Stimulated activated memory B cell treated with anti-CD40 and anti-IgM and Interleukin-4, amounts not matched to agents 10 μg/mL and 1 μg/mL and 100 μg/mL, for 72 hours (primary cell): ENCODE measurements at places on chromosomes 2 and 18.

- ATAC-seq: no peak
Observed at GRCh38 chr18:59085797-59086196, 53.9 kb upstream of the SEC11C start.

DNA sequence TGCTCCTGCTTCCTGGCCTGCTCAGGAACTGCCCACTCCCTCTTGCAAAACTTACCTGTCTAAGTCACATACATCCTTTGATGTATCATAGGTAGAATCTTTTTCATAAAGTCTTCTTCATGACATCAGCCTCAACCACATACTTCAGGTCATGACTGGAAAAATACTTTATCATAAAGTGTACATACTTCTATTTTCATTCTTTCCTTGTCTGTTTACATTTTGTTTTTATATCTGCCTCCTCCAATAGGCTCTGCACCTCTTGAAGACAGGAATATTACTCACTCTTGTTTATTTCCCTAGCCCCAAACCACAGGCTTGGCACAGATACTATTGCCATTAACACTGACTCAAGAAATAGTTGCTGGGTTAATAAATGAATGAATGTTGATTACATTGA lies 43.6 kb upstream of the ZNF804A start:
- ATAC-seq: no peak

- no peak for ATAC-seq
Observed at GRCh38 chr2:168191955-168192785, 55.2 kb downstream of the STK39 start.

DNA sequence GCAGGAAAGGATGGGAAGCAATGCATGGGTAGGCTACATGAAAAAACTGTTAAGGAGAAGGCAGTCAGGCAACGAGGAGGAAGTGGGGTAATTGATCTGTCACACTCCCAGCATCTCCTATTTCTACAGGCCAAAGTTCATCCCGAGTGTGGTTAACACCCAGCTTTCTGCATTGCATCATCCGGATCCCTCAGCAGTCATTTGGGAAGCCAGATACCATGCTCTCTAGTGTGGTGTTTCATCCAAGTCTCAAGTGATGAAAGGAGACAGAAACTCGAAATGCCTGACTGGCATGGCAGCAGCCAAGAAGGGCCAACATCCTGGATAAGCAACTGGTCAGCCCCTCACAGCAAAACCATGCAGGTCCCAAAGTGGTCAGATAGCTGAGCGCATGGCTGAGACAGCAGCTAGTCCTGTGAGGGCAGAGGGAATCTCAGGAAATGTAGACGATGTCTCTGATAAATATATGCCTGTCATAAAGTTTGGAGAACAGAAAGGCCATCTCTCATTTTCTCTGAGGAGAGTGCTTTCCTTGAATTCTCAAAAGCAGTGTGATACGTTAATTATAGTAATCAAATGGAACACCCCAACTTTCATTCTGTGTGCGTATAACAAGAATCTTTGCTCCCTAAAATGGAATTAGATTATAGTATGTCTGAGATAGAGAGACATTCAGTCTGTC lies 24.8 kb upstream of the HNRNPA3 start:
- ATAC-seq: no peak

DNA sequence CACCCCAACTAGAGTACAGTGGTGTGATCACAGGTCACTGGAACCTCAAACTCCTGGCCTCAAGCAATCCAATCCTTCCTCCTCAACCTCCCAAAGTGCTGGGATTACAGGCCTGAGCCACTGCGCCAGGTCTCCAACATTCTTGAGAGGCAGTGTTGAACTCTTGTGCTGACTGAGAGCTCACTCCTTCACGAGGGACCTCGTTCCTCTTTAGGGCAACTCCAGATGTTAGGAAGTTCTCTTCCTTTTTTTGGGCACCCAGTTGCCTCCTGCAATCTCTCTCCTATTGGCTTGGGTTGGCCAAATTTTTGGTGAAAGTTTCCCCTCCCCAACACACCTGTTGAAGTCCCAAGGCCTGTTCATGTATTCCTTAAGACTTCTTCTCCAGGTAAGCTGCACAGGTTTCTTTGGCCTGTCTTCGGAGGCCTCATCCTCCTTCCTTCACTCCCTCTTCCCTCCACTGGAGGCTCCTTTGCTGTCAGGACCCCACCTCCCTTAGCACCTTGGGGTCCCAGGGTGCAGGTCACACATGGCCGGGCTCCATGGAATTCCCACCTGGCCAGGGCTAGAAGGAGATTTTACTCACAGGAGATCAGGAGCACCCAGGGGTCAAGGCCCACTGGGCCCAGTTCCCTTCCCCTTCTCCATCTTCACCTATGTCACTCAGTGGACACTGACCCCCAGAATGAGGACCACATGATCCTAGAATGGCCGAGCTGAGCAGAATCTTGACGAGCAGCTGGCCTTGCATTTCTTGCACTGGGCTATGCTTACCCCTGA lies 94.6 kb upstream of the SMAD2 start:
- no peak for ATAC-seq
